ENCODE measurements at places on chromosomes 7 and 10.

DNA sequence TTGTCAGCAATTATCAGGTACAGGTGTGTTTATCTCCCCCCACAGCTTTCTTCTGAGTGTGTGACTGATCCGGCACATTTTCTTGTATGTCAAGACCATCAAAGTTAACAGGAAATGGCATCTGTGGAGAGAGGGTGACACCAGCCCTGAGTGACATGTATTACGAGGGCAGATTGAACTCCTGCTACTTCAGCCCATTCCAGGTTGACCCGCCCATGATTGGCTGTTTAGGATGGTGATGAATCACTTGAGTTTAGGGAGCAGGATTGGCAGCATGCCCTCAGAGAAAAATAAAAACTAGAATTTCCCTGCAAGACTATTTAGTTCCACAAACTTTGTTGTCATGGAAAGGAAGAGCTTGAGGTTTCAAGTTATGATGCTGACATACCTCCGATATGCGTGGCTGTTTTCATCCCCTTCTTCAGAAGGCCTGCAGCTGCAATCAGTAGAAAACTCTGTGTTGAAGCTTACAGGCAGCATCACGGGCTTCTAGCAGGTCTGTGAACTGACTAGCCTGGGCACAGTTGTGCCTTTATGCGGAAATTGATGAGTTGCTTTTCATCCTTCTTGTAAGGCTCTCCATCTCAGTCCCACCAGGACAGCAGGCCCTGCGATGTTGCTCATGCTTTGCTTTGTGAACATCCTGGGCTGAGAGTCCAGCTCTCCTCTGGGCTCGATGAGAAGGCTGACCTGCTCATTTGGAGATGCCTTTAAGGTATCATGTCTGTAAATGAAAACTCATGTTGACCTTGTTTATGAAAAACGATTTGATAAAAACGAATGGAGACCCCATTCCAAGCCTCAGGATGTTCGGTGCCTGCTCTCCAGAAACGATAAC is 8.0 kb upstream of the CELF2 start:
- DNase-seq = peak; percentile 4

GRCh38 chr7:154680894-154681659 is 321.8 kb downstream of the PAXIP1 start:
- DNase-seq = no peak

- no peak for DNase-seq
These were observed 118.0 kb upstream of the PRSS58 start for GRCh38 chr7:142375710-142376313.

DNA sequence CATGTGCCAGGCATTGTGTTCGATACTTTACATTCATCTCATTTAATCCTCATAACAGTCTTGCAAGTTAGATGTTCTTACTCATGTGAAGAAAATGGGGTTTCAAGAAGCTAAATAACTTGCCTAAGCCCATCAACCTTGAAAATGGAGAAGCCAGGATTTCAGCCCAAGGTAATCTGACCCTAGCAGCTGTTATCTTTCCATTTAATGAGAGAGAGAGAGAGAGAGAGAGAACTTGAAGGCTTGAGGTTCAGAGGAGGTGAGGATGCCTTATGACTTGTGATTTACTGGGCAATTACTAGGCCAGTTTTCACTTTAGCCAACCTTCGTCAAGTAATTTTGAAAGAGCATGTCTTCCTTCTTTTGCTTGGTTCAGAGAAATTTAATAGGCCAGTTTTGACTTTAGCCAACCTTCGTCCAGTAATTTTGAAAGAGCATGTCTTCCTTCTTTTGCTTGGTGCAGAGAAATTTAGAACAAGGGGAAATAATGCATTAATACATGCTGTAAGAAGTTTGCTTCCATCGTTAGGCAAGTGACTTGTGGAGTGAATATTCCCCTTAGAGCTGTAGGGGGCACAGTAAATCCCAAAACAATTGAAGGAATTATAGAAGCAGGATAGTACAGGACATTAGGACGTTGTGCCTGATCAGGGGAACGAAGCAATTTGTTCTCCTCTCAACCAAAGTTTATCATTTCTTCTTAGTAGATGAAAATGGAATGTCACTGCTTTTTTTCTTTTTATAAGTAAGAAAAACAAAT is 143.0 kb upstream of the BMPER start:
- DNase-seq = no peak

GRCh38 chr10:44902941-44903545 is 8.1 kb upstream of the TMEM72 start:
- no peak for DNase-seq

- no peak for DNase-seq
These were observed 489.8 kb upstream of the ZMIZ1 start for GRCh38 chr10:78578929-78579328.

GRCh38 chr7:37318541-37318940 is 130.1 kb downstream of the ELMO1 start:
- DNase-seq = no peak

- no peak for DNase-seq
These were observed 418.9 kb downstream of the ZNF716 start for GRCh38 chr7:57868771-57869483.

- no peak for DNase-seq
These were observed at the start of gene DPYSL4 for GRCh38 chr10:132186488-132187429. DPYSL4 (plus strand) TSS chr10:132186948; CDS start chr10:132187064, 116 bp downstream.

GRCh38 chr7:86846494-86847190 is 202.9 kb downstream of the GRM3 start:
- DNase-seq = no peak

DNA sequence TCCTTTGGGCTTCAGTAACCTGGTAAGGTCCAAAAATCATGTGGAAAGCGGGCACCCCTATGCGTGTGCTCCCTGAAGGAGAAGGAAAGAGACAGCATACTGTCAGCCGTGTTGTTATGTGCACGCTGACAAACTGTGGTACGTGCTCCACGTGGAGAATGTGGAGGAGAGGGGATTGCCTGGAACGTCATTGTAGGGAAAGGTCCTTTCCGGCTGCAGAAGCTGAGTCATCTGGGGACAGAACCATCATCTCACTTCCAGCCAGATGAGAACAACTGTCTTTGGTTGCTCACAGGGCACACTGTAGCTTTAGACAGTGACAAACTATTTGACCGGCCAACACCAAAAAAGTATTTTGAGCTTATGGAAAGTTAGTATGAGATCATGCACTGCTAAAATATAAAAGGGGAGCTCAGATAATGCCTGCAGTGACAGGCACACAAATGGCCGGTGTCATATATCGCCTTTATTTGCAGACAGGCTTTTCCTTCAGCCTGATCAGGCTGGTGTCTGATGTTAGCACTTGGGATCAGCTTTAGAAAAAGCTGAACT is 38.8 kb upstream of the GRB10 start:
- no peak for DNase-seq

- no peak for DNase-seq
These were observed 46.9 kb upstream of the GNAI1 start for GRCh38 chr7:80087771-80088170.

DNA sequence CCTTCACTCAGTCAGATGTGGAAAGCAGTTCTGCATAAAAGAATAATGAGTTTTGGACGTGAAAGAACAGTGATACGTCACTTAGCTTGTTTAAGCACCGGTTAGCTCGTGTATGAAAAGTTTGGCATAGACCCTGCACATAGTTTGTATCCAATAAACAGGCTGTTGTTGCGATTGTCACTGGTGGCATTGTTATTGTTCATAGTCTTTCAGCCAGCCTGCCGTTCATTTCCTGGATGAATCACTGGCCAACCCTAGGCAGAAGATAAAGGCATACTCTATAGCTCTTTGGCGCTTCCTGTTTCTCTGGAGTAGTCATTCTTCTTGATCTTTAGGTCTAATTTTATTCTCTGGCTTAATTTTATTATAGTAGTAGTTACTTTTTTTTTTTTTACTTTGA is 57.8 kb upstream of the ANKRD30A start:
- DNase-seq = no peak

Data from AG04449 (cell line).